IPS-NIHi11 (cell line): ENCODE measurements at places on chromosomes 11 and 22.

GRCh38 chr11:128929468-128929867 lies 13.2 kb downstream of the TP53AIP1 start:
- peak; percentile 52 for DNase-seq

DNA sequence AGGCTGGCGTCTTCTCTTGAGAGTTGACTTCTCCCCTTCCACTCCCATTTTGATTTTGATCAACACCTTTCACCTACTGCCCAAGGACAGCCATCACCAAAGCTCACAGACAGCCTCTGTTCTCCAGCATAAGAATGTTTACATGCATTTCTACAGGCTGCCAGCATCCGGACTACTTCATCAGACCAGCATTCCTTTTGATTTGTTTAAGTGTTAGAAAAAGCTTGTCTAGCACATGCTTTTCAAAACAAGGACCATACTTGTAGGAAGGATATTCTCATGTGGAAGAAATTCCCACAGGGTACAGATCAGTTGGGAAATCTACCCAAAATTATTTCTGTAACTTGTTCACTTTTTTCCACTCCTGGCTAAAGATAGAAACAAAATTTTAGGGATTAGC lies 6.2 kb upstream of the KCNA4 start:
- no peak for DNase-seq

- DNase-seq: no peak
These were observed 19.5 kb downstream of the TSPAN32 start for GRCh38 chr11:2321311-2321683.

DNA sequence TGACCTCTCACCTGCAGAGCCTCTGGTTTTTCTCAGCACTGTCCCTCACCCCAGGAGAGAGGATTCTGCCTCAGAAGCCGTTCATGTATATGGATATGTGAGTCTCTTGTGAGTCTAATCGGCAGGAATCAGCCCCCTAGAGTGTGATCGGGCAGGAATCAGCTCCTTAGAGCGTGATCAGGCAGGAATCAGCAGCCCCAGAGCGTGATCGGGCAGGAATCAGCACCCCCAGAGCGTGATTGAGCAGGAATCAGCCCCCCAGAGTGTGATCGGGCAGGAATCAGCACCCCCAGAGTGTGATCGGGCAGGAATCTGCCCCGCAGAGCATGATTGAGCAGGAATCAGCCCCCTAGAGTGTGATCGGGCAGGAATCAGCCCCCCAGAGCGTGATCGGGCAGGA lies 80.0 kb upstream of the EIF3D start:
- DNase-seq: peak; percentile 42

GRCh38 chr22:23500508-23501260 lies 79.4 kb downstream of the IGLL1 start:
- no peak for DNase-seq

DNA sequence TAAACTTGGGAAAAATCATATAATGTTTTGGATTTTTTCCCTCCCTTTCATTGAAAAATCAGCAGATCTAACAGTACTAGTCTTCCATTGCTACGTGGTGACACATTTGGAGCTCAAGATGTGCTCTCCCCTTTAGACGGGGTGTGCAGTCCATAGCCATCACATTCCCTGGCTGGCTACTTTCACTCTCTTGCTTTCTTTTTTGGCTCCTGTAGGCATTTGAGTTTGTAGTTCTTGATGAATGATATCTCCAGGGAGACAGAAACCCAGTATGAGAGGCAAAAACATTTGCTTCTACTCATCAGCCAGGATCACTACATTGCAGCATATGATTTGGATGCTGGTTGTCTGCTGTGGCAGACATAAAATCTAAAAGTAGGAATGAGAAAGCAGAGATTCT lies 12.1 kb downstream of the CCDC81 start:
- DNase-seq: no peak

DNA sequence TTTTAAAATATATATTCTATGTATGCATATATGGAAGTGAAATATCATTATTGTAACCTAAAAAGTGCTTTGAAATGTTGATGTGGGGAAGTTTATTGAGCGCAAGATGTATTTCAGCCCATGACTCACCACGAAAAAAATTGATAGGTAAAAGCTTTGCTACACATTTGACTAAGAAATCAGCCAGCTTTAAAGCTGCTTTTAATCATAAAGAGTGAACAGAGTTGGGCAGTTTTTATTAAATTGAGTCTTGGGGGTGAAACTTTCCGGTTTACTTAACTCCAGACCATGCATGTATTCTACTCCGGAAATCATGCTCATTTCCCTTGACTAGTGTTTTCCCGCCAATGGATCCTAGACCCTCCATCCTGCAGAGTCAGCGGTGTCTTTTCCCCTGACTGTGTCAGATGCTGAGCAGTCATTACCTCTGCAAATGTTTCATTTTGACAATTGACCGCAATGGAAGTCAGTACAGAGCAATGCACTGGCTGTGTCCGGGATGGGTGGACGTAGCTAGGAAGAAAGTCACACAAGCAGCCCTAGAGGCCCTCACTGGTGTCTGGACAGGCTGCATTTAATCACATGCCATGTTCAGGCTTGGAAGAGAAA lies 47.2 kb upstream of the MPEG1 start:
- no peak for DNase-seq

- DNase-seq: no peak
These were observed 118.8 kb downstream of the NXPE2 start for GRCh38 chr11:114796954-114797721.

GRCh38 chr22:39155421-39155820 lies 2.9 kb upstream of the CBX7 start:
- DNase-seq: no peak

- DNase-seq: no peak
These were observed 34.4 kb upstream of the SUSD2 start for GRCh38 chr22:24146791-24147353.

DNA sequence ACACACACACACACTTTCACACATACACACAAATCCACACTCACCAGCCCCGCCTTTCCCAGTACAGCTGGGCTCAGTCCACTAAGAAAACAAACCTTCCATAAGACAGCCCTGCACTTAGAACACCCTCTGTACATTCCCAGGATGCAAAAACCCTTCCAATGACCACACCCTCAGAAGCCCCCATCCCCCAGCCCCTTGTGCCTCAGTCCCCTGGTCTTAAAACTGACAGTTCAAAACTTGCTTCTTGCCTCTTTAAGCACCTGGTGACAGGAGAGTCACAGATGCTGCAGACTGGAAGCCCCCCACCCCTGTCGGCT lies 23.0 kb downstream of the APLNR start:
- DNase-seq: no peak

DNA sequence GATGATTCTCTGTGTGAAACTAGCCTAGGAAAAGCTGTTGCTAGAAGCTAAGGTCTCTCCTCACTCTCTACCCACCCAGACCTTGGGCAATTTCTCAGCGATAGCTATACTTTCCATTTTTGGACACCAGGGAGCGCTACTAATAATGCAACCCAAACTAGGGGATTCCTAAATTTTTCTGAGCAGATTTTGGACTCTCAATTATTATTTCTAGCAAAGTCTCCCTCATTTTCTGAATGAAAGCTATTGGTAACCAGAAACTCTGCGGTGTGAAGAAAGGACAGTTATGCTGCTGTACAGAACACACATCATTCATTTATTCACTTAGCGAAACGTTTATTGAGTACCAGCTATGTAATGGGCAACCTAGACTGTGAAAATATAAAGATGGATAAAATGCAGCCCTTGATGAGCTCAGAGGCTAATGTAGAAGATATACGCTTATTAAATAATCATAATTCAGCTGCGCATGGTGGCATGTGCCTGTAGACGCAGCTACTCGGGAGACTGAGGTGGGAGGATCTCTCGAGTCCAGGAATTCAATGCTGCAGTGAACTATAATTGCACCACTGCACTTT lies 6.1 kb upstream of the STIM1 start:
- DNase-seq: no peak

GRCh38 chr11:95084509-95084908 lies 5.1 kb upstream of the ENDOD1 start:
- DNase-seq: no peak
